ENCODE measurements at places on chromosomes 5 and 9.

DNA sequence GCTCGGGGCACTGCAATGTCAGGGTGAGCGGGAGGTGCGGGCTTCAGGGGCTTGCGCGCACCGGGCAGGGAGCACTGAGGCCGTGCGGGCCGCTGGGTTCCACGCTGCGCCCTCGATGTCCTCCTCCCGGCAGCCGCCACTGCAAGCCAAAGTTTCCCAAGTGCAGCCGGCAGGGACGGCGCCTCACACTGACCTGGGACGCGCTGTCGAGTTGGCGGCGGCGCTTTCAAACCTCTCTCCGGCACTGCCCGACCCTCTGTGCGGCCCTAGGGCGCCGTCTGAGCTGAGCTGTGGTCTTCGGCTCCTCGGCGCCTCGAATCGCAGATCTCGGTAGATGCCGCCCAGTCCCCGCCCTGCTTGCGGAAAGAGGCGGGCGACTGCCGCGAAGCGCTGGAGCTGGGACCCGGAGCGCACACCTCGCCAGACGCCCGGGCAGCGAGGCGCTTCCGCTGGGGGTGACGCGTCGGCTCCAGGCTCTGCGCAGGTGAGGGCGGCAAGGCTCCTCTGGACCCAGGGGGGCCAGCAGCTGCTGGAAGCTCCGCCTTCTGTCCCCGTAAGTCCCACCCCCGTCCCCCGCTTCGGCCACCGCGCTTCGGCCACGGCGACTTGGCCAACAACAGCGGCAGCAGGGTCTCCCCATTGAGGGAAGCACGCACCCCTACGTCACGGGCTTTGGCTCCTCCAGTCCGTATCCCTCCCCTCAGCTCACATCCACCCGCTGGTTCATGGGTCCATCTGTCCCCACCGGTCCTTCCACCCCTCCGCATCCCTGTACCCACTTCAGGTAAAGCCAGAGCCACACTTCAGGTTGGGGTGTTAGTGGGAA is at the start of gene ANKRD34B:
ANKRD34B (minus strand) TSS at position 320 of the 826 bp plus-strand sequence. CDS start 10,261 bp downstream, outside the sequence.
- no peak for DNase-seq

- peak; percentile 21 for DNase-seq
Measured at GRCh38 chr9:129757045-129757444, 4.2 kb upstream of the PTGES start.

DNA sequence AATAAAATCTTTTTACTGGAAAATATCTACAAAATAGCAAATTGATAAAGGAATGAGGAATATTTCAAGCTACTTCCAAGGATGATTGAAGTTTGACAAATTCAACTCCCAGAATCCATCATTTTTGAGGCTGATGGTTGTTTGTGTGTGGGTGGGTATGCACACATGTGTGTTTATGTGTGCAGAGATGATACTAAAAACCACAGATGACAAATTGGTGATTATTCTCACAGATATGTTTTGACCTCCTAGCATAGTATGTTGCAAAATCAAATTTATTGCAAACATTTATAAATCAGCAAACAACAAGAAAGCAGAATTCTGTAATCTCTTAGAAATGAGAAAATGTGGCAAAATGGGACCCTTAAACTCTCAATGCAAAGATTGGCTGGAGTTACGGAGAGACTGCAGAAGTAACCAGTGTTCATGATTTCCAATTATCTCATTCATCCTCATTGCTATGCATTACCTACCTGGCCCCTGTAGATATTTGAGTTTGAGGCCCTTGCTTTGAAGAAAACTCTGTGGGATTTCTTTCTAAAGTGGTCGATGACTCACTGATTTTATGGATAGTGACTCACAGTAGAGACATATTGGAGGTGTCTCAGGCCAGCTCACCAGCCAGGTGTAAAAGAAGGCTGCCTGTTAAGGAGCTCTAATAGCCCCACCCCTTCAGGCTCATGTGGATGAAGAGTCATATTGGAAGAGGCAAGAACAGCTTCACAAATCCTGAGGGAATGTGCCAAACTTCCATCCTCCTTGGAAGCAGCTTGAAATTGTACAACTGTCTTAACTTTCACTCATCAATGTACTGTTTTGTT is 44.6 kb upstream of the TMC1 start:
- no peak for DNase-seq

DNA sequence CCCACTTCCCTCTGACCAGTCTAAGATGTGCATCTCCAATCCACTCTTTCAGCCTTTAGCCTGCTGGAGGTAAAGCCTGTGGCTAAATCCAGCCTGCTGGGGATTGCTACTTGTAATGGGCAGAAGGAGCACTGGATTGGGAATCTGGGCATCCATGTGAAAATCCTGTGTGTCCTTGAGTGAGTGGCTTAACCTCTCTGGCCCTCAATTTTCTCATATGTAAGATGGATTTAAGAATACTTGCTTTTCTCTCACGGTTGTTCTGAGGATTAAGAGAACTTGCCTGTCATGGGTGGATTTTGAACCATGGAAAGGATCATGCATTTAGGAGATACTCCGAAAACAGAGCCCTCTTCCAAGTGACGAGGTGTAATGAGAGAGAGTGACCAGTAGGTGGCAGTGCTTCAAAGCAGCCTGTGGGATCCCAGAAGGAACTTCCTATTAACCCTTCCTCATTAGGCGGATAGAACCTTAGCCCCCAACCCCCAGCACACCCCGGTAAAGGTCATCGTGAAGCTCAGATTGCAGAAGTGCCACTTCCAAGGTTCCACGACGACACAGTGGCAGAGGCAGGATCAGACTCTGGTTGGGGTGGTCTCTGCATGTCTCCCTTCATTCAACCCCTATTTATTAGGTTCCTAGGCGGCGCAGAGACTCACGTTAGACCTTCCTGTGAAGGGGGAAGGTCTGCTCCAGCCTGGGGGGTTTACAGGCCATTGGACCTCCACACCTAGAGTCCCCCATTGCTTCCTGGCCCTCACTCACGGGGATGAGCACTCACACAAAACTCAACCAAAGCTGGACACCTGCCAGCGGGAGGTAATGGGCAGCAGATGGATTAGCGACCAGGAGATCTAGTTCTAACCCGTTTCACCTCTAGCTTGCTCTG is 68.7 kb upstream of the ZNF618 start:
- DNase-seq, result peak; percentile 50

- DNase-seq, result peak; percentile 90
Measured at GRCh38 chr5:141512390-141512910, 23.6 kb downstream of the PCDHGC5 start.

DNA sequence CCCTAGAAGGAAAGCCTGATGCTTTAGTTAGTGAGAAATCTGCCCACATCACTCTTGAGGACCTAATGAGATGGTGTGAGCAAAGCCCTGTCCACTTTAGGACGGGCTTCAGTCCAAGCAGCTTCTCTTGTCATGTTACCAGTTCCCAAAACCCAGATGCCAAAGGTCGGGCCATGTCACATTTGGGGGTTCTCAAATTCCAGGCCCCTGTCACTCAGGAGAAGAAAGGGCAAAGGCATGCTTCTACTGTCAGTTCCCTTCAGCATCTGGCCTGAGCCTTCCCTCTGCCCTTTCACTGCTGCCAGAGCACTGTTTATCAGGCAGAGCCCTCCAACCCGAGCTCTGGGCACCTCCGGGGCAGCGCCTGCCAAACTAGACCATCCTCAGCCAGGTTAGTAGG is 556.0 kb downstream of the BNC2 start:
- DNase-seq, result no peak

- peak; percentile 83 for DNase-seq
Measured at GRCh38 chr5:78483809-78484521, 123.5 kb downstream of the SCAMP1 start.

GRCh38 chr5:107253246-107253645 is 417.5 kb downstream of the EFNA5 start:
- DNase-seq, result no peak

- DNase-seq, result no peak
Measured at GRCh38 chr9:92964607-92965060, 17.3 kb downstream of the FGD3 start.

DNA sequence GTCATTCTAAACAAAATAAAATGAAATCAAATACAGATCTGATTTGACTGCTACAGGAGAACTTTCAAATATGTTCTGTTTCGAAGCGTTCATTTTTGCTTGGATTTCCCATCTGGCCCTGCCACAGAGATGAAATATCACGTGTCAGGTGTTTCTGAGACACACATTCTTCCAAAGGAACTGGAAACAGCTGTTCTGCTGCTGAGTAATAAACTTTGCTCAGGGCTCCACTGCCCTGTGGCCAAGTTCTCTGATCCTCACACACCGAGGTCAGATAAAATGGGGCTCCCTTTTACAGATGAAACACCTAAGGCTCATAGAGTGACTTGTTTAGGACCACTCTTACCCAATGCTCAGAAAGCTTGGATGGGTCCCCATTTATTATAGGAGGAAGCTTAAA is 42.5 kb downstream of the FRMPD1 start:
- no peak for DNase-seq

- DNase-seq, result no peak
Measured at GRCh38 chr9:133463864-133464615, 4.3 kb downstream of the CACFD1 start.

DNA sequence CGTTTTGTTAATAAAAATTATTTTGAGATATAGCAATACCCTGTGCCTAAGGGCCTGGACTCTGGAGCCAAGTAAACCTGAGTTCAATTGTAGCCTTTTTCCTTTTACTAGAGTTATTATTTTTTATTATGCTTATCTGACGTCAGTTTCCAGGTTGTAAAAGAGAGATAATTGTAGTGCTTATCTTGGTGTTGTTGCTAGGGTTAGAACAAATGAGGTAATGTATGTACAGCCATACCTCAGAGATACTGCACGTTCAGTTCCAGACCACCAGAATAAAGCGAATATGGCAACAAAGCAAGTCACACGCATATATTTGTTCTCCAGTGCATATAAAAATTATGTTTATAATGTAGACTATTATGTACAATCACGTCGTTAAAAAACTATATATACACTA is 215.0 kb downstream of the VPS13A start:
- DNase-seq, result no peak

GRCh38 chr5:18102733-18103132 is 468.5 kb downstream of the TAF11L14 start:
- DNase-seq, result peak; percentile 15

DNA sequence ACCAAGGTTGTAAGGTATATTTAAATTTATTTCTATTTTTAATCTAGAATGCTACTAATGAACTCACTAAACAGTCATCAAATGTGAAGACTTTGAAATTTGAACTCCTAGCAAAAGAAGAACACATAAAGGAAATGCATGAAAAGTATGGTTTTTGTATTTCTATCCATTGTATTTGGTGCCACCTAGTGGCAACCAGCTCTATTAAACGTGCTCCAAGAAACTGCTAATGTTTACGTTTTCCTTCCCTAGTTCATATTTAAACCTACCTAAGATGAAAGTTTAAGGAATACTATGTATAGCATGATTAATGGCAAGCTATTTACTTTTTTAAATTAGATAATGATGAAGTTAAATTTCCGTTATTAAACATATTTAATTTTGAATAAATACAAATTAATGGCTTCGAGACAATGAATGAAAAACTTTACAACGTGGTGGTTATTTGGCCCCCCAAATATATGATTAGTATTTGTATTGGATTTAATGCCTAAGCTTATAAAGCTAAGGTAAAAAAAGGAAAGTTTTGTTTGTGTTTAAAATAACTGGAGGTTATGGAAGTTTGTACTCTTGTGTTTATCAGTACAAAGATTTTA is 115.9 kb upstream of the SH3GL2 start:
- DNase-seq, result peak; percentile 64

DNA sequence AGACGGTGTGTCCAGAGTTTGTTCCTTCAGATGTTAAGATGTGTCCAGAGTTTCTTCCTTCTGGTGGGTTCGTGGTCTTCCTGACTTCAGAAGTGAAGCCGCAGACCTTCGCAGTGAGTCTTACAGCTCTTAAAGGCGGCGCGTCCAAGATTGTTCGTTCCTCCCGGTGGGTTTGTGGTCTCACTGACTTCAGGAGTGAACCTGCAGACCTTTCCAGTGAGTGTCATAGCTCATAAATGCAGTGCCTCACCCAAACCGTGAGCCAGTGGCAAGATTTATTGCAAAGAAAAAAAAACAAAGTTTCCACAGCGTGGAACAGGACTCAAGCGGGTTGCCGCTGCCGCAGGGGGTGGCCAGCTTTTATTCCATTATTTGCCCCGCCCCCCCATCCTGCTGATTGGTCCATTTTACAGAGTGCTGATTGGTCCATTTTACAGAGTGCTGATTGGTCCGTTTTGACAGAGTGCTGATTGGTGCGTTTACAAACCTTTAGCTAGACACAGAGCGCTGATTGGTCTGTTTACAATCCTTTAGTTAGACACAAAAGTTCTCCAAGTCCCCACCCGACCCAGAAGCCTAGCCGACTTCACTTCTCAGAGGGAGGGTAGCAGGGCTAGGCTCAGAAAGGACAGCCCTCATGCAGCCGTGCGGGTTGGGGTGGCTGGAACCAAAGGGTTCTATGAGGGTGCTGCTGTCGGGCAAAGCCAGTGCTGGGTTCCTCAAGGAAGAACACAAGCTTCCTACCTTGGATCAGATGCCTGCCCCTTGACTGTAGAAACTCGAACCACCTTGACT is 9.1 kb upstream of the RNF130 start:
- DNase-seq, result no peak

- no peak for DNase-seq
Measured at GRCh38 chr5:134370311-134370870, 978 bp upstream of the UBE2B start.

DNA sequence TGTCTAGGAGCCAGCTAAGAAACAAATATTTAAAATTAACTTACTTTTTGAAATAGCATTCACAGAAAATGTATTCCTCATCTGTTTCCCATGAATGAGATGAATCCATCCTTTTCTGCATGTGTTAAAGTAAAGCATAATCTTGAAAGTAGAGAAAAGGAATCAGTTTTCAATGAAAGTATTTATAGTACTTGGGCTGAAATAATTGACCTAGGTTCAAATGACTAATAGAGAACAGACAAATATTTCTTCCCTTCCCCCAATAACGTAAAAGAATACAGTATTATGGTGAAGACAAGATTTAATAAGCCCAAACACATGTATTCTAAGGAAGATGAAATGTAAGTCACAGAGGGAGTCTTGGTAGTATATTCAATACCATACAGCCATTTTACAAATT is 403.5 kb downstream of the ZNF608 start:
- DNase-seq, result no peak

- no peak for DNase-seq
Measured at GRCh38 chr5:175246242-175246888, 197.6 kb downstream of the DRD1 start.

GRCh38 chr5:766666-767431 is 17.7 kb downstream of the ZDHHC11B start:
- DNase-seq, result no peak

DNA sequence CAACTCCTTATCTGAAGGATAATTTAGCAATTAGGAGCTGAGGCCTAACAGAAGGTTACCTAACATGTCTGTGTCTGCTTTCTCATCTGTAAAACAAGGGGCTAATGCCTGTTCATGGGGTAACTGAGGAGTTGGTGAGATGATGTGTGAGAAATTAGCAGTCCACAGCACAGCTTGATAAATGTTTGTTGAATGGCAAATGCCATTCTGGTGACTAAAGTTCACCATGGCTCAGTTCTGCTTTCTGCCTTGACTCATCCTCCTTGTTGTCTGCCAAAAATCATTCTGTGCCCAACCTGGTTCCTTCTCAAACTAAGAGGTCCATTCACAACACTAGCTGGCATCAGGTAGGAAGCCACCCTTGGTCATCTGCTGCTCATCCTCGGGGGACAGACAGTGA is 552.0 kb upstream of the KLF4 start:
- no peak for DNase-seq

- no peak for DNase-seq
Measured at GRCh38 chr9:28868228-28868990, 1295.1 kb upstream of the C9orf72 start.

GRCh38 chr5:137491121-137491520 is 8.0 kb downstream of the SPOCK1 start:
- no peak for DNase-seq

- no peak for DNase-seq
Measured at GRCh38 chr9:127142931-127143464, 20.6 kb upstream of the ANGPTL2 start.
